Activated CD4-positive, alpha-beta memory T cell treated with anti-CD3 and anti-CD28 coated beads, Interleukin-2, amount 10 ng/mL, durations not matched to agents 7 days and 5 days (primary cell): ENCODE measurements at places on chromosomes 5 and 9. TPM values are rescaled to one million over a fixed set of nuclear protein-coding genes. Genes with fewer than 3 reads are reported as not detected.

DNA sequence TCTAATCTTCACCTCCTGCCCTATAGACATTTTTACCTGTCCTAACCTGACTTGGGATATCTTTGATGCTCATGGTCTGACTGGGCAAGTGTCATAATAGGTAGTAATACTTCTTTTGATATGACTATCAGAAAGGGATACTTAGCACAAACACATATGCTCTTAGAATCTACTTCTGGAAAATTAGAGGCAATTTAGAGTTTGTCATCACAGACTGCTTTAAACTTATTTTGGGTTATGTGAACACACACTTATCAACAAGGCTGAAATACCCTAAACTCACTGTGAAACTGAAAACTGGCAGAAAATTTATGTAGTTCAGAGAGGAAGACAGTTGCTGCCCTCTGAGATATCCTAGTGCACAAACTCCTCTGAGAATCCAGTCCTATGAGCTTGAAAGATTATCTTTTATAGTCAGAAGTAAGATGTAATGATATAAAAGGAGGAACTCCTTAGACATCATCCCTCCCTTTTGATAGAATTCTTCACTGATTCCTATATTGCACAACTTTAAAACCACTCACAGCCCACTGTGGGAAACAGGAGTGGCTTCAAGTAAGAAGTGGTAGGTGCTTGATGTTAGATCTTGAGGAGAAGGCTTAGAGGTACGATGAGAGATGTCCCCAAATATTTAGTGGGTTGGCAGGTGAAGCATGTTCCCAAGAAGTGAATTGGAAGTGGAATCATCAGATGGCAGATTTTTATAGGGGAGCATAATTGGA lies 273.3 kb downstream of the MAN2A1 start:
- no peak overlapping the region for H3K27ac ChIP-seq
- no peak overlapping the region for H3K4me3 ChIP-seq
- DNase-seq = no peak
- H3K27me3 ChIP-seq = no peaks in the 10 kb centered on the region

- no peaks in the 10 kb centered on the region for H3K27me3 ChIP-seq
- DNase-seq = no peak
- no peaks in the 10 kb centered on the region for H3K36me3 ChIP-seq
- no peaks in the 10 kb centered on the region for H3K4me1 ChIP-seq
- no peak overlapping the region for H3K27ac ChIP-seq
- H3K4me3 ChIP-seq = no peak overlapping the region
These were observed 1677.7 kb downstream of the EFNA5 start for GRCh38 chr5:105993027-105993426.

GRCh38 chr9:112495614-112496013 lies 9.0 kb downstream of the KIAA1958 start:
- H3K27ac ChIP-seq = no peak overlapping the region
- peaks cover 36% of the 10 kb centered on the region for H3K36me3 ChIP-seq
- peaks cover 2% of the 10 kb centered on the region for H3K4me1 ChIP-seq
- no peak overlapping the region for H3K4me3 ChIP-seq

GRCh38 chr5:20360263-20360662 lies 372.3 kb upstream of the CDH18 start:
- no peak for DNase-seq
- H3K27ac ChIP-seq = no peak overlapping the region
- no peaks in the 10 kb centered on the region for H3K27me3 ChIP-seq
- H3K4me3 ChIP-seq = no peak overlapping the region

DNA sequence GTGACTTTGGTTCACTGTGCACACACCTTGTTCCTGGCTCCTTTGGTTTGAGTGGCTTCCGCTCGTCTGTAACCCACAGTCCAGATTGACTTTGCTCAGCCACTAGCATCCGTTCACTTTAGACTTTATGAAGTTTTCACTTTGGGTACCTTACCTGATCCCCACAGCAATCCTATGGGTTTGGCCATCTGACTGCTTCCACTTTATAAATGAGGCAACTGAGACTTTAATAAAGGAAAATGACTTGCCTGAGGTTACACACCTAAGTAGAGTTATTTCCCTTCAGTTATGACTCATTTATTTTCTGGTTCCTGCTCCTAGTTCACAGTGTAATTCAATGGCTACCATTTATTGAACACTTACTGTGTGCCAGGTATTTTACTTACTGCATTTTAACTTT lies 94.2 kb upstream of the SAP30L start:
- H3K36me3 ChIP-seq = peaks cover 8% of the 10 kb centered on the region
- H3K27me3 ChIP-seq = no peaks in the 10 kb centered on the region
- peaks cover 43% of the 10 kb centered on the region for H3K4me1 ChIP-seq
- no peak for DNase-seq
- H3K27ac ChIP-seq = no peak overlapping the region

DNA sequence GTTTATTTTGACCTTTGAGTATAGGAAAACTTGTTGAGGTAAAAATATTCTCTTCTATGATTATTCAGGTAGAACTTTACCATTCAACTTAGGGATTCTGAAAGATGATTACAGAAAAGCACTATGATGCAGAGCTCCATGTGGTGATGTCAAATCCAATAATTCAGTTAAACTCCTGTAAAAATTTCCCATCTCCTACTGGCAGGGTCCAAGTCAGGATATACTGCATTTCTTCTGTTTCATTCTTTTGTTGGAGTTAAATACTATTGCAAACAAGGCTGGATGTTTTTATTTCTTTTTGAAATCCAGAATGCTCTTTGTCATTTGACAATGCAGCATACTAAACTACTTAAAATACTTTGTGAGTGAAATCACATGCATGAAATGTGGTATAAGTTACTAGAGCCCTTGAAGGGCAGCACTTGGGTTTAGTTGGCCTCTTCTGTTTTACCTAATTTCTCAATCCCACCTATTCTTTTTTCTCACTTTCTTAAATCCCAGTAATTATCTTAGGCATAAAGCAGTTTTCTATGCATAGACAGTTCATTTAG lies 204.5 kb downstream of the FBXL7 start:
- no peak overlapping the region for H3K27ac ChIP-seq
- H3K36me3 ChIP-seq = no peaks in the 10 kb centered on the region
- no peak overlapping the region for H3K4me3 ChIP-seq

- H3K4me3 ChIP-seq = no peak overlapping the region
- DNase-seq = no peak
- peaks cover 13% of the 10 kb centered on the region for H3K36me3 ChIP-seq
- H3K4me1 ChIP-seq = peaks cover 8% of the 10 kb centered on the region
These were observed 35.5 kb upstream of the LRRTM2 start for GRCh38 chr5:138910546-138911185.

DNA sequence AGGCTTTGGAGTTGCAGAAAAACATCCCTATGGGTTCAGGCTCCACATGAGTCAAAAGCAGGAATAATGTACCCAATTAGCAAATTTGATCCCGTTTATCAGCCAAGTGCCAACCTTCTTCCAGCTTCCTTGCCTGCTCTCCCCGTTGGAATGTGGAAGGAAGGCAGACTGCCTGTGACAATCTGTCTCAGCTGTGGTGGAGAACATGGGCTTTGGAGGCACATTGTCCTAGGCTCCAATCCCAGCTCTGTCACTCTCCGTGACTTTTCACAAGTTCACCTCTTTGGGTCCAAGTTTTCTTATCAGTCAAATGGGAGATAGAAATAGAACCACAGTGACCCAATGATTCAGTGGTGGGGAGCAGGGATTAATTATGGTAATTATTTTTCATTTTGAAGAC lies 113.9 kb downstream of the ARHGAP26 start:
- H3K36me3 ChIP-seq = no peaks in the 10 kb centered on the region
- DNase-seq = no peak
- no peak overlapping the region for H3K27ac ChIP-seq
- peaks cover 23% of the 10 kb centered on the region for H3K4me1 ChIP-seq

DNA sequence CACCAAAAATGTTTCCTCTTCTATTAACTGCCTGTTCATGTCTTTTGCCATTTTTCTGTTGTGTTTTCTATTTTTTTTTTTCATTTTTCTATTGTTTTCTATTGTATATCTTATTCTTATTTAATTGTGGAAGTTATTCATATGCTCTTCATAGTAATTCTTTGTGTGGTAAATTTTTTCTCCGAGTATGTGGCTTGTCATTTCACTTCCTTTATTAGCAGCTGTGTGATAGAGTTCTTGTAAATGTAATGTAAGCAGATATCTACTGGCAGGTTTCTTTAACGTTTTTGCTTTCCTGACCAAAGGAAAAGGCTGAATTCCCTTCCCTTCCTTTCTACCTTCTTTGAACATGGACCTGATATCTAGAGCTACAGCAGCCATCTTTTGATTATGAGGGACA lies 5.8 kb upstream of the PLPP1 start:
- no peak overlapping the region for H3K4me3 ChIP-seq
- H3K36me3 ChIP-seq = no peaks in the 10 kb centered on the region
- H3K27ac ChIP-seq = peak overlapping the region; percentile 52
- H3K27me3 ChIP-seq = peaks cover under 1% of the 10 kb centered on the region
- DNase-seq = no peak

GRCh38 chr5:127505905-127506304 lies 11.5 kb upstream of the PRRC1 start:
- H3K27ac ChIP-seq = no peak overlapping the region
- H3K4me1 ChIP-seq = no peaks in the 10 kb centered on the region
- H3K36me3 ChIP-seq = no peaks in the 10 kb centered on the region
- no peak overlapping the region for H3K4me3 ChIP-seq
- H3K27me3 ChIP-seq = peaks cover 15% of the 10 kb centered on the region

DNA sequence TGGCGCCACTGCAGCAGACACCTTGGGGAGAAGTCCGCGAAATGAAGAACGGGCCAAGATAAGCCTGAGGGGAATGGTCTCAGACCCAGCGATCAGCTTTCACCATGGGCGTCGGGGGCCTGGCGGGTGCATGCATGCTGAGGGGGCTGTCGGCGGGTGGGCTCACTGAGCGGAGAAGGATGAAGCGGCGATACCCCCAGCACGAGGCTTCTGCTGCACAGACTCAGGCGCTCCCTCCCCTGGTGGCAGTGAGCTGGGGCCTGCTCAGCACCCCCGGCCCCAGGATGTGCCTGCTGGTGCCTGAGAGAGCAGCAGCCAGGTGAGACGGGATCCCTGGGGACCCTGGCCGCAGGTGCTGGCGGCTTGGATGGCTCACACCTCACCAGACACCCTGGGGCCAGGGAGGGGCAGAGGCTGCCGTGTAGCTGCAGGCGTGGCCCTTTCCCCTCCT lies 31.2 kb downstream of the CEP72 start:
- peaks cover 36% of the 10 kb centered on the region for H3K36me3 ChIP-seq
- peak overlapping the region; percentile 31 for H3K27ac ChIP-seq
- H3K4me1 ChIP-seq = peaks cover 2% of the 10 kb centered on the region
- H3K27me3 ChIP-seq = no peaks in the 10 kb centered on the region

DNA sequence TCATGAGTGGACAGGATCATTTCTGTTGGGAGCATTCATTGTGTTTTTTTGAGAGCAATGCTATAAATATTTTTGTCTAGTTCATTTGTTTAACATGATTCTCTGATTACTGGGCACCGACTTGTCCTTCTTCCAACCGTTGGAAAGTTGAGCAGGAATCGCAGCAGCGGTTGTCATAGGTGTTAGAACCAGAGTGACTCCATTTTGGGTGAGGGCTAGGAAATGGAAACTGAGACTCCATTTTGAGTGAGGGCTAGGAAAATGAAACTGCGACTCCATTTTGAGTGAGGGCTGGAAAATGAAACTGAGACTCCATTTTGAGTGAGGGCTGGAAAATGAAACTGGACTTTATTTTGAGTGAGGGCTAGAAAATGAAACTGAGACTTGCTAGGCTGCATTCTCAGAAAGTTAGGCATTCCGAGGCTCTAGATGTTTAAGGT lies 100.6 kb downstream of the ICE1 start:
- peak overlapping the region; percentile 43 for H3K4me3 ChIP-seq
- peak overlapping the region; percentile 72 for H3K27ac ChIP-seq
- H3K4me1 ChIP-seq = peaks cover 26% of the 10 kb centered on the region
- peak; percentile 48 for DNase-seq
- no peaks in the 10 kb centered on the region for H3K27me3 ChIP-seq

- peaks cover 43% of the 10 kb centered on the region for H3K4me1 ChIP-seq
- H3K36me3 ChIP-seq = peaks cover 45% of the 10 kb centered on the region
- H3K27me3 ChIP-seq = no peaks in the 10 kb centered on the region
- DNase-seq = no peak
- H3K27ac ChIP-seq = no peak overlapping the region
- no peak overlapping the region for H3K4me3 ChIP-seq
These were observed 5.4 kb downstream of the MED22 start for GRCh38 chr9:133342570-133342969.

- H3K27ac ChIP-seq = peak overlapping the region; percentile 41
- no peak for DNase-seq
- no peak overlapping the region for H3K4me3 ChIP-seq
These were observed 8.8 kb downstream of the SLC12A7 start for GRCh38 chr5:1103093-1103492.

- H3K27ac ChIP-seq = no peak overlapping the region
- no peak overlapping the region for H3K4me3 ChIP-seq
- no peak for DNase-seq
- H3K36me3 ChIP-seq = no peaks in the 10 kb centered on the region
These were observed 84.6 kb upstream of the FCN1 start for GRCh38 chr9:135002336-135002735.

- no peak overlapping the region for H3K4me3 ChIP-seq
- no peak overlapping the region for H3K27ac ChIP-seq
- peaks cover 13% of the 10 kb centered on the region for H3K27me3 ChIP-seq
These were observed 15.4 kb upstream of the ARL15 start for GRCh38 chr5:54325610-54326311.

DNA sequence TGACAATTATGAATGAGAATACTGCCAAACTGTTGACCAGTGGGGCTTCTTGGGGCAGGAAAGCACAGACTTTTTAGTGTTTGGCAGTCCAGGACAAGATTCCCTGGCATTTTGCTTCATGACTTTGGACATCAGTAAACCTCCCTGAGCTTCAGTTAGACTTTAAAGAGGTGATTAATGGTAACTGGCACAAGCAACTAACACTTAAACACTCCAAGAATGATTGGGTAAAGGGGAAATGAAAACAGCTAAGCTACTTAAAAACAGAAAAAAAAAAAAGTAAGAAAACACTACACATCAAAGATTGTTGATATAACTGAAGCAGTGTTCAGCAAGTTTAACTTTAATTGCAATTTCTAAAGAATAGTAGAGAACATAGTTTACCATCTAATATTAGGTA lies 13.4 kb downstream of the PAIP1 start:
- H3K4me1 ChIP-seq = peaks cover 11% of the 10 kb centered on the region
- DNase-seq = no peak
- no peak overlapping the region for H3K27ac ChIP-seq
- H3K36me3 ChIP-seq = peaks cover 59% of the 10 kb centered on the region
- no peak overlapping the region for H3K4me3 ChIP-seq

DNA sequence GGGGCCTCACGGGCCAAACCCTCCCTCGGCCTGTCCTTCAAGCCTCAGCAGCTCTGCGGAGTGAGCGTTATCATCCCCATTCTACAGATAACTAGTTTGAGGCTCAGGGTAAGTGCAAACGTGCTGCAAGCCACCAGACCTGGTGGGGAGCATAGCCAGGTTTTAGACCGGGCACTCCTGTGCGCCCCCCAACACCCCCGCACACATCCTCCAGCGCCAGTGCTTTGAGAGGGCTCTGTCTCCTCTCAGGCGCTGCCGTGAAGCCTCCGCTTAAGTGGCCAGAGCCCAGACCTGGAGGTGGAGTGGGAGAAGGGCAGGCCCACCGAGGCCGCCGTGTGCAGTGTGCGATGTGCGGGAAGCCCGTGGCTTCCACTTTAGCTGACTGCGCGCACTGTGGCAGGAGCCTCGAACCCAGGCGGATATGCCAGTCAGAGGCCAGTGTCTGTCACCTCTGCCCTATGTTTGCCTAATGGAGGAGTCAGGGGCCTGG lies 1.6 kb upstream of the MGAT1 start:
- peak overlapping the region; percentile 92 for H3K4me3 ChIP-seq
- peaks cover 81% of the 10 kb centered on the region for H3K4me1 ChIP-seq
- H3K36me3 ChIP-seq = peaks cover 82% of the 10 kb centered on the region
- H3K27me3 ChIP-seq = no peaks in the 10 kb centered on the region
- peak overlapping the region; percentile 97 for H3K27ac ChIP-seq
- DNase-seq = peak; percentile 48

GRCh38 chr5:177098470-177099141 lies 11.9 kb downstream of the FGFR4 start:
- no peak for DNase-seq
- no peak overlapping the region for H3K27ac ChIP-seq
- no peaks in the 10 kb centered on the region for H3K4me1 ChIP-seq
- no peak overlapping the region for H3K4me3 ChIP-seq
- no peaks in the 10 kb centered on the region for H3K36me3 ChIP-seq

The CTSV gene
- total RNA-seq = 0.73 TPM
